ENCODE measurements at places on chromosomes 12 and 14.

DNA sequence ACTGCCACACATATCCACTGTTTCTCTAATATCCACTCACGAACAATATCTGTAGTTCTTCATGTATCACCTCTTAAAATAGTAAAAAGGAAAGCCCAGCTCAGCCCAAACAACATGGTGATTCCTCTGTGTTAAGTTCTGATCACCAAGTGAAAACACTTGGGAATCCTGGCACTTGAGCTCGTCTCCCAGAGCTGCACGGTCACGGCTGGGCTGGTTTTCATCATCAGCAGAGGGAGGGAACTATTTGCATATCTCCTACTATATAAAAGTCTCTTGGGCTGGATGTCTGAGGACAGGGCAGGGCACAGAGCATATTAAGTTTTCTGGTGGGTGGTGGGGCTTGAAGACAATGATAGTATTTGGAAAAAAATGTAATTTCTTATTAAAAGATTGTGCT lies 870.6 kb downstream of the TMEM121 start:
- no peaks in the 10 kb centered on the region for H3K4me1 ChIP-seq
- no peaks in the 10 kb centered on the region for H3K27me3 ChIP-seq
- H3K4me3 ChIP-seq = no peak overlapping the region
- no peak for DNase-seq
- H3K36me3 ChIP-seq = peaks cover 1% of the 10 kb centered on the region

GRCh38 chr14:92600318-92601053 lies 86.9 kb downstream of the RIN3 start:
- H3K36me3 ChIP-seq = peaks cover 1% of the 10 kb centered on the region
- no peak overlapping the region for H3K4me3 ChIP-seq
- H3K27ac ChIP-seq = no peak overlapping the region
- peaks cover 3% of the 10 kb centered on the region for H3K4me1 ChIP-seq
- H3K27me3 ChIP-seq = no peaks in the 10 kb centered on the region
- no peak for DNase-seq

GRCh38 chr12:57622293-57623245 lies 10.4 kb downstream of the B4GALNT1 start:
- no peak for DNase-seq
- H3K4me1 ChIP-seq = peaks cover 11% of the 10 kb centered on the region
- peaks cover 5% of the 10 kb centered on the region for H3K36me3 ChIP-seq
- no peak overlapping the region for H3K27ac ChIP-seq
- no peak overlapping the region for H3K4me3 ChIP-seq
- peaks cover 96% of the 10 kb centered on the region for H3K27me3 ChIP-seq

GRCh38 chr12:45205165-45205825 lies 10.6 kb upstream of the ANO6 start:
- H3K4me1 ChIP-seq = peaks cover 2% of the 10 kb centered on the region
- H3K4me3 ChIP-seq = no peak overlapping the region
- peaks cover 2% of the 10 kb centered on the region for H3K36me3 ChIP-seq
- no peaks in the 10 kb centered on the region for H3K27me3 ChIP-seq

DNA sequence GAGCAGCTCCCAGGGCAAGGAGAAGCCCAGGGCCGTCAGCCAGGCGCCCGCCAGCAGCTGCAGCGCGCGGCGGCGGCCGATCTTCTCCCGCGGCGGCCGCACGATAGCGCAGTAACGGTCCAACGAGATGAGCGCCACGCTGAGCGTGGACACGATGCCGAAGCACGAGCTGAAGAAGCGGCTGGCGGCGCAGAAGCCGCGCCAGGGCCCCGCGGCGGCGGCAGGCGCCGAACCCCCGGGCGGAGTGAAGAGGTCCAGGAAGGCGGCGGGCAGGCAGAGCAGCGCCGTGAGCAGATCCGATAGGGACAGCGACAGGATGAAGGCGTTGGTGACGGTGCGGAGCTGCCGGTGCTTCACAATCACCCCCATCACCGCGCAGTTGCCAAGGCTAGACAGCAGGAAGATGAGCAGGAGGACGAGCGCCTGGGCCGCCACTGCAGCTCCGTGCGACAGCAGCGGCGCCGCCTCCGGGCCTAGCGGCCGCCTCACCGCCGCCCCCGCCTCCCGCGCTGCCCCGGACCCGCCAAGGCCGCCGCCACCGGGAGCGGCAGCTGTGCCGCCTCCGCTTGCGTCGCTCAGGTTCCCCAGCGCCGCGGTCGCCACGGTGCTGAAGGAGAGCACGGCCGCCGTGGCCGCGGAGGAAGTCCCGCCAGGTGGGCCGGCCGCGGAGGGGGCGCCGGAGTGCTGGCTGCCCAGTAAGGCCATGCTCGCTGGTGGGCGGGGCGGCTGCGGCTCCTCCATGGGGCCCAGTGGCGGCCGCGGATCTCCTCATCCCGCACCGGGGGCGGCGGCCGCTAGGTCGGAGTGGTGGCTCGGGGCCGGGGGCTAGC lies 479 bp downstream of the GPR135 start:
- peak overlapping the region; percentile 78 for H3K4me3 ChIP-seq
- peaks cover 4% of the 10 kb centered on the region for H3K4me1 ChIP-seq
- H3K27me3 ChIP-seq = peaks cover 22% of the 10 kb centered on the region
- DNase-seq = peak; percentile 67

DNA sequence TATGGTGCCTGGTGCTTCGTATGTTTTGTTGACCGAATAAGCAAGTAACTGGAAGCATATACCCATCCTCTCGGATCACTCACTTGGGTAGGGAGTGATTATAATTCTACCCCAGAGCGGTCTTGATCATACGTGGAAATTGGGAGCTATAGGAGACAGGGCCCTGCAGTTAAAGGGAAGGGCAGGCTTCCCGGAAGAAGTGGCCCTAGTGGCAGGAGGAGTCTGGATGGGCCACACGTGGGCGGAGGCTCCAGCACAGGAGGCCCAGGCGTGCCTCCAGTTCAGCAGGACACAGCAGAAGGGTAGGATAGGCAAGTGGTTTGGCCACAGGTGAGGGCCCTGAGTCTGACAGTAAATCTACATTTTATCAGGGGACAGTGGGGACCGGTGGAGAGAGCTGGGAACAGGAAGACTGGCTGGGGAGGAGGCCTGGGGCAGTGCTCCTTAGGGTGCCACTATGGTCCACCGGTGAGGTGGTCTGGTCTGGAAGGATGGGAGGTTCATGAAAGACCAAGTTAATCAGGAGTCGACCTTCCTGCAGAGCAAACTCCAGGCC lies 23.5 kb upstream of the YY1 start:
- H3K27ac ChIP-seq = no peak overlapping the region
- peak overlapping the region; percentile 72 for H3K4me3 ChIP-seq
- DNase-seq = no peak
- peaks cover 17% of the 10 kb centered on the region for H3K4me1 ChIP-seq
- H3K27me3 ChIP-seq = no peaks in the 10 kb centered on the region

DNA sequence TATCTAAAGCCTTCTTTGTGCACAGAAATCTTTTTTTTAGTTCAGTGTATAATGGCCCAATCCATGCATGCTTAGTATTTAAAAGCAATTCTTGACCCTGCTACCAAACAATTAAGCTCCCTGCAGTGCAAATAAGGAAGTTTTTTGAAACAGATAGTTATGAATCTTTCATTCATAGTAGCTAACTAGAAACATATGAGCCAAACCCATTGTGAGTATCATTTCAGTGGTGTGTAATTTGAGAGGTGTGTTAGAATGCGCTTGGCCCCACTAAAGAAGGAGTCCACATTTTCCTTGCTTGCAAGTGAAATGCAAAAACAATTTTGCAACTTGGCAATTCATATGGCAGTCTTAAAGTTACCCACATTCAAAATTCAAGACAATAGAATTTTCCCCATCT lies 14.4 kb downstream of the EPS8 start:
- peak overlapping the region; percentile 4 for H3K4me3 ChIP-seq
- DNase-seq = no peak
- H3K36me3 ChIP-seq = no peaks in the 10 kb centered on the region
- no peaks in the 10 kb centered on the region for H3K27me3 ChIP-seq

GRCh38 chr12:8612629-8613028 lies at the start of gene AICDA:
Gene AICDA (minus strand): TSS chr12:8612859. CDS start chr12:8612767, 92 bp downstream.
- peaks cover 25% of the 10 kb centered on the region for H3K27me3 ChIP-seq
- H3K27ac ChIP-seq = no peak within 1 kb of the TSS
- H3K4me1 ChIP-seq = no peaks in the 10 kb centered on the region
- no peak for DNase-seq
- no peaks in the 10 kb centered on the region for H3K36me3 ChIP-seq

DNA sequence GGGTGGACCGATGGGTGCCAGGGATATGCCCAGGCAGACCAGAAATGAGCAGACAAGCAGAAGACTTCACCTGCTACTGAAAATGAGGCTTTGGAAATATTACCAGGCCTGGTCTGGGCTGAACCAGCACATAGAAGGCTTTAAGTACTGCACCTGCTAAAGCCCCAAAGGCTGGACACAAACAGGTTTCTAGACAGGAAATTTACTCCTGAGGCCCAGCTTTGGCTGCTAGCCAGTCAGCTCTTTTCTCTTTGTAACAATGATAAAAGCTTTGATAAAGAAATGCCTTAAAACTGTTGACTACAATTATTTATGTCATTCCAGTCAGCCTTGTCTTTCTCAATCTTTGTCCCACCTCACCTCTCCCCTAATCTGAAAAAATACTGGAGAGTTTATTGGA lies 228.9 kb upstream of the EGLN3 start:
- H3K4me3 ChIP-seq = no peak overlapping the region
- no peaks in the 10 kb centered on the region for H3K36me3 ChIP-seq
- no peak for DNase-seq
- H3K4me1 ChIP-seq = peaks cover 7% of the 10 kb centered on the region
- no peak overlapping the region for H3K27ac ChIP-seq

GRCh38 chr12:2384533-2385351 lies 332.0 kb downstream of the CACNA1C start:
- H3K36me3 ChIP-seq = no peaks in the 10 kb centered on the region
- H3K27me3 ChIP-seq = peaks cover 14% of the 10 kb centered on the region
- H3K4me3 ChIP-seq = no peak overlapping the region
- H3K4me1 ChIP-seq = no peaks in the 10 kb centered on the region

DNA sequence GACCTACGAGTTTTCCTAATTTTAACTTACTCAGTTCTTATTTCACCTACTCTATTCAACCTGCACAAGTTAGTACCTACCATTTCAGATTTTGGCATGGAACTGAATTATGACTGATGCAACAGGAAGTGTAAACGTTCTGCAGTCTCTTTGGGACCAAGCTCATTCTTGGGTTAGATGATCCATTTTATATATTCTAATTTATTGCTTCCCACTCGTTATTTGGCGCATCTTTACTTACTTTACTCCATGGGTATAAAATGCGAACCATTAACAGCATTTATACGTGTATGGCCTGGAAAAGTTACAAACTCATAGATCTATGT lies 1.0 kb upstream of the EML1 start:
- H3K36me3 ChIP-seq = peaks cover 3% of the 10 kb centered on the region
- H3K27me3 ChIP-seq = peaks cover 35% of the 10 kb centered on the region
- H3K4me3 ChIP-seq = peak overlapping the region; percentile 79
- H3K27ac ChIP-seq = peak overlapping the region; percentile 26

DNA sequence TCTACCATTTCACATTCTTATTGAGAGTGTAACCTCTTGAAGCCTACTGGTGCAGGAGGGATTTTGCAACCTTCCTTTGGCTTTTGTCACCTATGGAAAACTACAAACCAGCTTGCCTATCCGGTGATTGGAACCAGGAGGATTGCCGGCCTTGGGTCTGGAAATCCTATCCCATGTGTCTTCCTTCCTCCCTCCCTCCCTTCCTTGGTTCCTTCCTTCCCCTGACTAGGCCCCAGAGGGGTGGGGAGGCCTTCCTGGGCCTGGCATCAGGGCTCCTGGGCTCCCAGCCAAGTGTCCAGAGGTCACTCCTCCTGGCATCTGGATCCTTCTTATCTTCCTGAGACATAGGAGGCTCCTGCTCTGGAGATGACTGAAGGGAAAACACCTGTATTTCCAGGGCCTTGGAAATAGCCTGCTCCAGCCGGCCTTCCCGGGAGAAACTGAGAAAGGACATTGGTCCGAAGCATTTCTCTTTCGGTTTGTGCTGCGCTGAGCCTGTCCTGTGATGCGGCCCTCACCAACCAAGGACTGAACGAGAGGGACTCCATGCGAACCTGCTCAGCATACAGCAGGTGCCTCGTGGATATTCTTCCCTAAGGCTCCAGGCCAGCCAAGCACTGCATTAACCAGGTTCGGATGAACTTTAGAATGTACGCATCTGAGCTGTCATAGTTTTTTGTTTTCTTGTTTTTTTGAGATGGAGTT lies 43.4 kb downstream of the PSMA6 start:
- DNase-seq = no peak
- H3K27ac ChIP-seq = no peak overlapping the region
- H3K4me3 ChIP-seq = no peak overlapping the region
- no peaks in the 10 kb centered on the region for H3K36me3 ChIP-seq

DNA sequence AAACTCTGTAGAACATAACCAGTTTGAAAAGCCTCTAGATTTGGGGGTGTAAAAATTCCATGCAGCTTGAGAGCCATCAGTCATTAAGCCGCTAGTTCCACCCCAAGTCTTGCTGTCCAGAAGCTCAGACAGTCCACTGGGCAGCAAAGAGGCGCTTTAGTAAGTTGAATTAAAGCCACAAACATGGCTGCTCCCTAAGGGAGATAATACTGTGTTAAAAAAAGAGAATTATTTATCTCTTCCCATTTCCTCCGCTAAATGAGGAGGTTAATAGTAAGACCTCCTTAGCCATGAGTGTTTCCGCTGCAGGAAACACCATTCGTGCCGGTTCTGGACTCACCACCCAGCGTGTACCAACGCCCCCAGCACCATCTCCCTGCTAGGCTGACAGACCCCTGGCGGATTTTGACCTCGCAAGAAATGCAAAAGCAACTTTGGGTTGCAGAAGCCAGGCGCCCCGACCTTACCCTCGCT lies 536 bp downstream of the TM7SF3 start:
- H3K36me3 ChIP-seq = peaks cover 4% of the 10 kb centered on the region
- no peak for DNase-seq
- peaks cover 45% of the 10 kb centered on the region for H3K4me1 ChIP-seq
- peak overlapping the region; percentile 93 for H3K27ac ChIP-seq

- no peaks in the 10 kb centered on the region for H3K27me3 ChIP-seq
- H3K27ac ChIP-seq = no peak overlapping the region
- DNase-seq = no peak
- H3K36me3 ChIP-seq = no peaks in the 10 kb centered on the region
- H3K4me1 ChIP-seq = peaks cover 2% of the 10 kb centered on the region
Observed at GRCh38 chr12:33044447-33044846, 147.9 kb upstream of the PKP2 start.

DNA sequence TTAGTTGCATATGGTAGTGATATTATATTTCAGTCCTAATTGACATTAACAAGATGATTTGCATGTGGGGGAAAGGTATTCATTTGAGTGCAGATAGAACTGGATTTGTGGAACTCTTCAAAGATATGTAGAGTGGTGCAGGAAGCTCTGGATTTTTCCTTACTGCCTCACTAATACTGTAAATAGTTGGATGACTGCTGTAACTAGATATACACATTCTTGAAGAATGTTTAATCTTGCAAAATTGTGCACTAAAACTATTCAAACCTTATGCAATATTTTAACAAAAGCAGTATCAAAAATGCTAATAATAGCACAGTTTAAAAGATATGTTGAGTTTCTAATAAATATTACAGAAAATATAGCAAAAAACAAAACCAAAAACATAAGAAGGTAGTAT lies 43.1 kb upstream of the ATF7IP start:
- DNase-seq = no peak
- no peak overlapping the region for H3K4me3 ChIP-seq
- no peaks in the 10 kb centered on the region for H3K4me1 ChIP-seq
- no peaks in the 10 kb centered on the region for H3K27me3 ChIP-seq
- H3K36me3 ChIP-seq = no peaks in the 10 kb centered on the region
- H3K27ac ChIP-seq = no peak overlapping the region

GRCh38 chr12:55624056-55624455 lies 12.6 kb upstream of the OR10P1 start:
- no peak for DNase-seq
- H3K4me1 ChIP-seq = peaks cover 5% of the 10 kb centered on the region
- no peaks in the 10 kb centered on the region for H3K36me3 ChIP-seq
- no peak overlapping the region for H3K27ac ChIP-seq
- peaks cover 6% of the 10 kb centered on the region for H3K27me3 ChIP-seq
- H3K4me3 ChIP-seq = no peak overlapping the region

All from progenitor cell of endocrine pancreas (in vitro differentiated cells).